Left cardiac atrium (tissue), 4 donors: ENCODE measurements at places on chromosomes 5 and 9.
A peak's percentile ranks its signal among the peaks of the same experiment; 100 is the strongest.

DNA sequence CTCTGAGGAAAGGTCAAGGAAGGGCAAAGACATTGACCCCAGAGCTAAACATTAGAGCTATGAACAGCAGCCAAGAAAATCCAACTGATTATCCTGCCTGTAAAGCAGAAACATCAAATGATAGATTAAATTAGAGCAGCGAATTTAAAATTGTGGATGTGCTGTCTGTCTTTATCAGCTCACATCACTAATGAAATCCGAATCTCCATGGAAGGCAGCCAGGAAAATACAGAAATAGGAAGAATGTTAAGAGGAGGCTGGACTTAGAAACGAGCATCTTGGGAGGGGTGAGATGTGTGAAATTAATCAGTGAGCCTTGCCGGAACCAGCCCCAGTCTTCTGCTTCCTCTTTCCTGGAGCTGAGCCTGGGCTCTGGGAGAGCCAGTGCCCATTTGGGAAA is 191.0 kb downstream of the PJA2 start:
- no peak for DNase-seq

GRCh38 chr5:98774192-98775033 is 950 bp downstream of the RGMB start:
- DNase-seq: peak; percentile 66

DNA sequence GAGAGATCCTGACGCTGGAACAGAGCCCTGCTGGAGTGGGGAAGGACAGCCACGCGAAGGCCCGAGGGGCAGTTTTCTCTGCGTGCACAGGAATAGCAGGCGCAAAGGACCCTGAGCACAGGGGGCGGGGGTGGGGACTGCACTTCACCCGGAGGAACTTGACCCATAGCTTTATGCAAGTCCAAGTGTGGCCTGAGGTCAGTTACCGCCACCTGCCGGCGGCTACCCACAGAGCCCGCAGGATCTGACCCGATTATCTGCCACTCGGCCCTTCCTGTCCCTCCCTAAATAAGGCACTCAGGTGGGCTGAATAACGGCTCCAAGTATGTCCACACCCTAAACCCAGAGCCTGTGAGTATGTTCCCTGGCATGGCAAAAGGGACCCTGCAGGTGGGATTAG is 65.4 kb upstream of the FCN1 start:
- DNase-seq: peak; percentile 44

GRCh38 chr5:137734962-137735554 is 831 bp downstream of the KLHL3 start:
- peak; percentile 54 for DNase-seq

GRCh38 chr9:20604562-20604961 is 17.7 kb downstream of the MLLT3 start:
- no peak for DNase-seq

DNA sequence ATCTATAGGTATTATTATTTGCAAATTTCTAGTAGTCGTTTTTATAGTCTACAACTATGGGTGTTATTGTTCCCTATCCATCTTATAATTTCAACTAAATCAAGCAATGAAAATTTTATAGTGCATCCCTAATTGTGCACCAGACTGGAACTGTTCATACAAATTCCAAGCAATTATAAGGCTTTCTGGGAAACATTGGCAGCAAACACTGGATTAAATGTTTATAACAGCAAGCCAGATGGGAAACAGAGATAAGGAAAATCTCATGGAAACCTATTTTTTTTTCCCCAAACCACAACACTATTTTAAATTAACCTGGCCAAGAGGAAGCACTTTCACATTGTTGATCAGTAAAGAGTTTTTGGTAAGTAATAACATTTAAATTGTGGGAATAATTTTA is 524.3 kb downstream of the RASEF start:
- no peak for DNase-seq

DNA sequence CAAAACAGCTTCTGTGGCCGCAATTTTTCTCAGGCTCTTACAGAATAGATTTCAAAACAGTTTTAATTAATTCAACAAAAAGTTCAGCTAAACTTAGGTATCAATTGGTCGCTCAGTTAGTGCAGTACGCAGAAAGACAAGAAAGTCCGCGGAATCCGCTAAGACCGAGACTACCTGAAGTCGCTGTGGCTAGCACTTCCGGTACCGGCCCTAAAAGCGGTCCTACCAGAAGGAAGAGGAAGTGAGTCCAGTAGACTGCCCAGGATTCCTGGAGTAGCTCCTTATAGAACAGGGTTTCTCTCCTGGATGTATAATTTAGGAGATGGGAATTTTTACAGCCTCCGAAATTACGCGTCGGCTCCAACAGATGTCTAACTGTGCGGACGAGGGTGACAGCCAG is 16.6 kb upstream of the PCDHB2 start:
- no peak for DNase-seq

- no peak for DNase-seq
These were observed 103.3 kb upstream of the NFIB start for GRCh38 chr9:14417237-14417636.

GRCh38 chr9:108411632-108412031 is 444.2 kb downstream of the ACTL7B start:
- DNase-seq: no peak

DNA sequence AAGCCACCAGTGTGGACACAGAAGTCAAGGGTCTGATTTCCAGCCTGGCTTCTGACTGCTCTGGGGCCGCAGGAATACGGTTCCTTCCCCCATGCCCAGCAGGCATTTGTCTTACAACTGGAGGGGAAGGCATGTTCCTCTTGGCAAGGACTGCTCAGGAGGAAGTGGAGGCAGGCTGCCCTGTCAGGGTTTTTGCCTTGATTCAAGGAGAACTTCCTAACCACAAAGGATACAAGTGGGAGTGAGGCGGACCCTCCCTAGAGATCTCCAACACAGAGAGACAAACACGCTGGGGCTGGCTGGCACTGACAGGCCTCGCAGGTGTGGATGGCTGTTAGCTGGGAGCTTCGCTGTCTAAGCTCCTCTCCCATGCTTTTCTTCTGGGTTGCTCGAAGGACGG is 19.1 kb downstream of the TGFBI start:
- DNase-seq: peak; percentile 52

GRCh38 chr5:67333171-67333570 is 136.6 kb upstream of the CD180 start:
- DNase-seq: no peak

DNA sequence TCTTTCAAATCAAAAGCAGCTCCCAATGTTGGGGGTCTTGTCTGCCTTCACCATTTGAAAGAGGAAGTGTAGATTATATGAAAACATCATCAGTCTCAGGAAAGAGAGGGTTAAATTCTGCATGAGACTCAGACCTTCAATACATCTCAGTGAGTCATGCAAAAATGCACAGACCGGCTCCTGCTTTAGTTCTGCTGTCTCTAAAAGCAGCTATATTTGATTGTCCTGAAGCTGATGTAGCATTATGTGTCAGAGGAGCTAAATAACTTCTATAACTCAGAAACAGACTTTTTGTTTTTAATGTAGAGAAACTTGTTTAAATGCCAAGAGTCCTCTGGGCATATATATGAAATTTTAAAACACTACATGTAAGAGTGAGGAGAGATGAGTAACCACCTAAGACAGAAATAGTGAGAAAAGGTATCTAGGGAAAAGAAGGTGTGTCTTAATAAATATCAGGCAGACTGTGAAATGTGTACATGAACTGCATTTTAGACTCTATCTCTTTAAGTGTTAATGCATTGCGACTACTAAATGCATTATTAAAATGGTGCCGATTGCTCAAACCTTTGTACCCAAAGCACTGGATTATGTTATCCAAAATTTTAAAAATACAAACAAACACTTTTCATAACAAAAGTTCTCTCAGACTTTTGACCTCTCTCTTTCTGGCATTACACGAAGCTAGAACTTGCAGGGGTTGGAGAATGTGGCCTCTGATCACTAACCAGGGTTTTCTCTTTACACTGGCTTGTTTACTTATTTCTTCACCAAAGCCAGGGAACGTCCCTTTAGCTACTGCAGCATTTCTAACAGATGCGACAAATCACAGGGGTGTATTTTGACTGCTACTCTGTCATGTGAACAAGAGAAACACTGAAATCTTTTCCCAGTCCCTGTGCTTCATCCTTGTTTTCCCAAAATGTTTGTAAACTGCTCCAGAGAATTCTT is 302.3 kb downstream of the ARL15 start:
- no peak for DNase-seq

GRCh38 chr9:96051423-96051822 is 175.9 kb downstream of the ERCC6L2 start:
- DNase-seq: no peak

DNA sequence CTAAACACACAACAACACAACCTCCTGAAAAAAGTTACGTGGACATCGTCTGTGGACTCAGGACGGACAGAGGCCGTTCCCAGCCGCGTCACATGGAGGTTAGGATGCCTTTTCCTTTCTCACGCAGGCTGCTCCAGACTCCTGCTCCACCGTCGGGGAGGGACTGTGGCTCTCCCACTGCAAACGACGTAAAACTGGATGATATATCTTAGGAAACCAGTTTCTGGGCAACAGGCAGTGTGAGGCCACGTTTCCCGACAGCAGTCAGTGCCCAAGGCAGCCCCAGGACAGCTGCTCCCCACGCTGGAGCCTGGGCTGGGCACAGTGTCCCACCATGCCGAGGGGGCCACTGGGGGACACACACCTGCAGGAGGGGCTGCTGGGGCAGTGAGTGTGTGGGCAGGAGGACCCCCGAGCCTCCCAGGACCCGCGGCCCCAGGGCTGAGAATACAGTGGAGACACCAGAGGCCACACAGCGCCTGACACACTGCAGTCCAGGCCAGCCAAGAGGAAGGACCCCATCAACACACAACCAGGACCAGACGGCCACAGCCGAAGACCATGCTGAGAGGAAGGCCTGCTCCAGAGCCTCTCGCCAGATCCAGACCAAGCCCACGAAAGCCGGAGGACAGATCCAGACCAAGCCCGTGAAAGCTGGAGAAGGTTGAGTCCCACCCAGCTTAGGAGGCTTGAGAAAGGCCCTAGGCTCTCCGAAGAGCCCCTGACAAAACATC is 26.2 kb downstream of the EXD3 start:
- DNase-seq: peak; percentile 13

GRCh38 chr9:86217076-86217755 is 42.2 kb downstream of the C9orf153 start:
- DNase-seq: no peak

DNA sequence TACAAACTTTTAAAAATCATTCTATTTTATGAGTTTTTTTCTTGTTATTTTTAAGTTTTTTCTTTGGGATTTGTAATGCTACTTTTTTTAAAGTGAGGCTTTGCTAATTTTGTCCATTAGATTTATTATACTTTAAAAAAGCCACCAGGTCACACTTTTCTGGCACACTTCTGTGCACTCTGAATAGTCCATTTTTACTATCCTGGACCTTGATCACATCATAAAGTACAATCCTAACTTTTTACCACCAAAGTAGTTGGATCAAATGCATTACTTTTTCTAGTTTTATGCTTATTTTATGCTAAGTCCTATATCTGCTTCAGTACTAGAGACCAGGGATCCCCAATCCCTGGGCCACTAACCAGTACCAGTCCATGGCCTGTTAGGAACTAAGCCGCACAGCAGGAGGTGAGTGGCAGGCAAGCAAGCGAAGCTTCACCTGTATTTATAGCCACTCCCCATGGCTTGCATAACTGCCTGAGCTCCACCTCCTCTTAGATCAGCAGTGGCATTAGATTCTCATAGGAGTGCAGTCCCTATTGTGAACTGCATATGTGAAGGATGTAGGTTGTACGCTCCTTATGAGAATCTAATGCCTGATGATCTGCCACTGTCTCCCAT is 16.0 kb downstream of the FRRS1L start:
- DNase-seq: no peak

GRCh38 chr9:90064248-90064647 is 459.4 kb downstream of the GADD45G start:
- DNase-seq: no peak
